ENCODE measurements at places on chromosomes 7 and 10. TPM values are rescaled to one million over a fixed set of nuclear protein-coding genes. Genes with fewer than 3 reads are reported as not detected.
A peak's percentile ranks its signal among the peaks of the same experiment; 100 is the strongest.

ERVW-1 gene
- total RNA-seq = not detected

TMEM254 gene
- total RNA-seq = 13.1 TPM

FUOM gene
- total RNA-seq = 20.7 TPM

HOXA2 gene
- total RNA-seq = not detected

AKR1B15 gene
- total RNA-seq = not detected

CYP2C19 gene
- total RNA-seq = not detected

DLD gene
- total RNA-seq = 47.9 TPM

FHIP2A gene
- total RNA-seq = 18.2 TPM

DNA sequence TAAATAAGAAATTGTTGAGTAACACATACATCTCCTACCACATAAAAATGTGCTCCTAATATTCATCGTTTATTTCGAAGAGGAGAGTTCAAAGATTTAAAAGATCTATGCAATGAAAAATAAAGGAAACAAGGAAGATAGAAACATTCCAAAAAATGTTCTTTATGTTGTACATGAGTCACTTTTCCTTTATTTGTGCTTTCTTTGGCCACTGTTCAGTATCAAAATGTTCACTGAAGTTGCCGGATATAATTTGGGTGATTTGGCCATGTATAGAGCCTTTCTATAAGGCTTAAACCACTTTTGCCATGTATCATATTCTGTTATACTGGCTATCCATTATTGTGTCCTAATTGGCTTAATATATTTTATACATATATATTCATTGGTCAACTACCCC is 62.9 kb upstream of the PRR15 start:
- no peak for DNase-seq

DNA sequence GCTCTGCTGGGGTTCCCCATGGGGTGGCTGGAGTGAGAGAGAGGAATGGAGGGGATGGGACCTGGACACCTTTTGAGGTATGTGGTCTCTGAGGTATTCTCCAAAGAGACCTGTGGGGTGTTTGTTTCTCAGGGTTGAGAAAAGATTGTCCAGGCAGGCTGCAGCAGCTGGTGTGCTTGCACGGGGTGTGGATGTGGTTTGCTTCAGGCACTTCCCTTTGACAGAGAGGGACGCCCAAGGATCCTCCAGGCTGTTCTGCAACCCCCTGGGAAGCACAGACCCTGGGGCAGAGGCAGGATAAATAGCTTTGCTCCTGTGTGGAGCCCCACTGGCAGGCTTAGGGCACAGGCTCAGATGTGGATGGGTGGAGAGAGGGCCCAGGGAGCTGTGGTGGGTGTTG is 115.1 kb upstream of the AGK start:
- no peak for DNase-seq

- DNase-seq = peak; percentile 8
These were observed 22.2 kb downstream of the LIPK start for GRCh38 chr10:88728107-88728763.

DNA sequence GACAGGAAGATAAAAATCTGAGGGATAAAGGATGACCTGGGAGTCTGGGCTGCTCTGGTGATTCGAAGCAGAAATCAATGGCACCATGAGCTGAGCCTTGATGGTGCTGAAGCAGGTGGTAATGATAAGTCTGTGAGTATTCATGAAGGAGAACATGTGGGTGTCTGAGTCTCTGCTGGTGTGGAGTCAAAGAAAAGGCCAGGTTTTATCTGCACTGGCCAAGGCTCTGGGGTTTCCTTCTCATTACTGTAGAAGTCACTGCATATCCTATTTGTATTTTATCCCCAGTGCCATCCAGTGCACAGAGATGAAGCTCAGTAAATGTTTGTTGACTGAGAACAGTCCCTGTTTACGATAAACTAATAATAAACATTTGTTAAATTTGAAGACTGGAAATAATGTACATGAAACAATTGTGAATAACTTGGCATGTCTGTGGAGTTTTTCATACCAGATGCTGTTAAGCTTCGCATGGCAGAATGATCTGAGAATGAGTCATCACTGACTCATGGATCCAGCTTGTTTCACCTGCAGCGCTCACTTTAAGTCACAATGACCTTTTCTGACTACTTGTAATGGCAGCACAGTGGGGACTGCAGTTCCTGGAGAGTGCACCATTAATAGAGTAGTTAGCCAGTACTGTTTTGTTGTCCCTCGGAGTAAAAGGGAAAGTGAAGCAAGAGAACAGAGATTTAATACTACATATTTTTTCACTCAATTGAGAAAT is 538.5 kb downstream of the HTR7 start:
- DNase-seq = no peak

GRCh38 chr10:118729641-118730258 is 25.0 kb downstream of the CACUL1 start:
- DNase-seq = peak; percentile 84

GRCh38 chr10:35006836-35007235 is 83.3 kb downstream of the CUL2 start:
- DNase-seq = no peak

DNA sequence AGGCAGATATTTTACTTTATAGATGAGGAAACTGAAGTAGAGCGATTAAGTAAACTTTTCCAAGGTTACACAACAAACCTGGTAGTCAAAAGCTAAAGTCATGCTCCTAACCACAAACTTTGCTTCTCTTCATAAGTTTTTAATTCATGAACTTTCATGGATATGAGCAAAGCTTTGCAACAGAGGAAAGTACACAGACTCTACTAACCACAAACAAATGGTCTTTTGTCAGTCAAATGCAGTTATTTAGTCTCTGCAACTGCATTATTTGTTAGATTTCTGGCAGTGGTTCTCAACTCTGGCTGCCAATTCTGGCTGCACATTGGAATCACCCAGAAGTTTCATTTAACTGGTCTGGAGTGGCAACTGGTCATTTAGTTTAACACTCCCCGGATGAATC is 140.6 kb upstream of the TMEM168 start:
- no peak for DNase-seq

DNA sequence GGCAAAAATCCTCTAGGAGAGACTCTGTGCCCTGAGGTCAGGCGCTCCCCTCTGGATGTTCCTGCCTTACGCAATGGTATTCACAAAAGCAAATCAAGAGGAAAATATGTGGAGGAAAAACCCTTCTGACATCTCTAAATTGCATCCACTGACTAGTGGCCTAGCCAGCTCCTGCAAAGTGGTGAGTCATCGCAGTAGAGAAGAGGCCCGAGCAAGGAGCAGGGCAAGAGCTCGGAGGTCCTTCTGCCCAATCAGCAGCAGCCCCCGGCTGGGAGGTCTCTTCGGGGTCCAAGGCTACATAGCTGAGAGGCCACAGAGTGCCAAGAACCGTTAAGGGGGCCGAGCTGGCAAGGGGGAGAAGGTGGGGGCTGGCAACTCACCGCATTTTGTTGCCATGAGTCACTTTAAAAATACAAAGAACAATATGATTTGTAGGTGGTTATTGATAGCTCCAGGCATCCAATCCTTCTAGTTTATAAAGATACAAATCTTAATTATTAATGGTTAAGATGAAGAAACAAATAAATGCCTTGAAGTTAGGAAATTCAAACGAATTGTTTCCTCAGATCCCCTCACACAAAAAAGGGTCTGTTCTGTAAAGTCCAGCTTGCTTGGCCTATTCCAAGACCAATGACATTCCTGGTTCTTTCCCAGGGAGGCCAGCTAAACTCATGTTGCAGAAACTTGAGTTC is 161.6 kb downstream of the PKD1L1 start:
- no peak for DNase-seq

- DNase-seq = no peak
These were observed 27.7 kb downstream of the PHTF2 start for GRCh38 chr7:77826300-77826699.

DNA sequence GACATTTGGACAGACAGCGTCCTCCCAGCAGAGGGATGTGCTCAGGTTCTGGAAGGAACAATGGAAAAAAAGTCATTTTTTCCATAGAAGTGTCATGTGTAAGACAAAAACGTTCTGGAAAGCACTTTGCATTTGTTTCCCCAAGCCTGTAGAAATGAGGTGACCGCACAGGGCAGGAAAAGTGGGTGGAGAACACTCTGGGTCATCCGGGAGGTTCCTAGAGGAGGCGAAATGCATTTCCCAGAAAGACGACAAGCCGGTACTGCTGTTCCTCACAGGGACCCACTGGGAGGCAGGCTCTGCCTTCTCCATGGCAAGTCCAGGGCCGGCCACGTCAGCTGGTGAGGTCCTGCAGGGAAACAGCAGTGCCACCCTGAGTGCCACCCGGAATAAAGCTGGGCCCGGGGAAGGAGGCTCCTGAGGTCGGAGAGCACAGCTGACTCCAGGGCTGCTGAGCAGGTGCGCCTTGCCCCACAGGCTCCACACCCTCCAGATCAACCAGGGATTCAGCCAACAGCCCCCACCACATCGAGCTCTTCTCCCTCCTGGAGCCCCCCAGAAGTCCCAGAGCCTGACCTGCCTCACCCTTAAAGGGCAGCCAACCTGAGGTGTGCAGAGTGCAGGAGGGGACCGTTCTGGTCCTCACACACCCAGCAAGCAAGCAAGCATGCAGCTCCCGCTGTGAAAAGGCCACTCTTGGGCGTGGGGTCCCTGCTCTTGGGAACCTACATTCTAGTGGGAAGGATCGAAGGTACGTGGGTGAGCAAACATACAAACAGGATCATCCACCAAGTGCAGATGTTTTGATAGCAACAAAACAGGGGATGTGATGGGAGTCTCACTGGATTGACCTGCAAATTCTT is 28.8 kb upstream of the INPP5A start:
- DNase-seq = no peak

GRCh38 chr10:34687434-34688210 is 127.5 kb downstream of the PARD3 start:
- DNase-seq = no peak

GRCh38 chr7:96778263-96778662 is 68.6 kb upstream of the SEM1 start:
- no peak for DNase-seq

Data from B cell (primary cell).